ENCODE measurements at places on chromosomes 16 and 17. TPM values are rescaled to one million over a fixed set of nuclear protein-coding genes. Genes with fewer than 3 reads are reported as not detected.
A peak's percentile ranks its signal among the peaks of the same experiment; 100 is the strongest.

The ENGASE gene
- 122 TPM for total RNA-seq

The PIPOX gene
- total RNA-seq = 15.0 TPM

The CDK5R1 gene
- 7.2 TPM for total RNA-seq

The TNFRSF17 gene
- 6.3 TPM for total RNA-seq

The CCL1 gene
- total RNA-seq = not detected

The CRYBA1 gene
- total RNA-seq = not detected

The CNGB1 gene
- not detected for total RNA-seq

The CCL16 gene
- total RNA-seq = not detected

The LRRC75A gene
- total RNA-seq = 3.4 TPM

The CCL17 gene
- total RNA-seq = not detected

The DNAH9 gene
- not detected for total RNA-seq

The ASB16 gene
- not detected for total RNA-seq

- no peaks in the 10 kb centered on the region for H3K4me1 ChIP-seq
- no peak overlapping the region for H3K27ac ChIP-seq
- DNase-seq = no peak
- no peaks in the 10 kb centered on the region for H3K27me3 ChIP-seq
These were observed 25.5 kb upstream of the TBX4 start for GRCh38 chr17:61426482-61427304.

GRCh38 chr16:27646806-27647205 lies 96.9 kb downstream of the KATNIP start:
- no peaks in the 10 kb centered on the region for H3K27me3 ChIP-seq
- H3K4me1 ChIP-seq = no peaks in the 10 kb centered on the region
- H3K4me3 ChIP-seq = no peak overlapping the region
- no peak overlapping the region for H3K27ac ChIP-seq
- no peaks in the 10 kb centered on the region for H3K36me3 ChIP-seq

DNA sequence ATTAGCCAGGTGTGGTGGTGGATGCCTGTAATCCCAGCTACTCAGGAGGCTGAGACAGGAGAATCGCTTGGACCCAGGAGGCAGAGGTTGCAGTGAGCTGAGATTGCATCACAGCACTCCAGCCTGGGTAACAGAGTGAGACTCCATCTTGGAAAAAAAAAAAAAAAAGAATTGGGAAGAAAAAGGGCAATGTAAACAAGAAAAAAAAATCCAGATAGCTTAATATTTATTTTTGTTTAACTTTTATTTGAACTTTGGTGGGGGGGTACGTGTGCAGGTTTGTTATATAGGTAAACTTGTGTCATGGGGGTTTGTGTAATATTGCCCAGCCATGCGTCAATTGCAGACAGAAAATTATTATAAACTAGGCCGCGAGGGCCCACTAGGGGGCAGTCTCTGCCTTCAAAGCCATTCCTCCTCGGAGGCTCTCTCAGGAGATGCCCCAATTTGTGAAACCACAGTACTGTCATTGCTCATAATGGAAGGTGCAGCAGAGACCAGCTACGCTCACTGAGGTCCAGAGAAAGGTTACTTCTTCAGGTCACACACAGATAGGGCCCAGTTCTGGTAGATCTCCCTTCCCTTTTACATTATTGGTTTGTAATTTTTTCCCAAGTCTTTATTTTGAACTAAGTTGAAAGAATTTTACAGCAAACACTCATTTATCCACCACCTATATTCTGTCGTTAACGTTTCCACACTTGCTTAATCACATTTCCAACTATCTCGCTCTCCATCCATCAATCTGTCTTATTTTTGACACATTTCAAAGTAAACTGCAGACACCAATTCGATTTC lies 206.2 kb downstream of the PRKCB start:
- no peaks in the 10 kb centered on the region for H3K27me3 ChIP-seq
- H3K36me3 ChIP-seq = peaks cover 85% of the 10 kb centered on the region
- DNase-seq = peak; percentile 79
- H3K4me3 ChIP-seq = no peak overlapping the region
- no peaks in the 10 kb centered on the region for H3K4me1 ChIP-seq

DNA sequence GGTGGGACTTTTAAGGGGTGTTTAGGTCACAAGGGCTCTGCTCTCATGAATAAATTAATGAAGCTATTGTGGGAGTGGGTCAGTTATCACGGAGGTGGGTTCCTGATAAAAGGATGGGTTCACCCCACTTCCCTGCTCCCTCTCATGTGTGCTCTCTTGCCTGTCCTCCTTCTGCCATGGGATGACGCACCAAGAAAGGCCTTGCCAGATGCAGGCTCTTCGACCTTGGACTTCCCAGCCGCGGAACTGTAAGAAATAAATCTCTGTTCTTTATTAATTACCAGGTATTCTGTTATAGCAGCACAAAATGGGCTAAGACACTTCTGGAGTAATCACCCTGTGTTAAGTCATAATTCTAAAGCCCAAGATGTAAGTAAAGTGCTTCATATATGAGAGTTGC lies 141.5 kb downstream of the ASIC2 start:
- H3K27ac ChIP-seq = no peak overlapping the region
- H3K36me3 ChIP-seq = no peaks in the 10 kb centered on the region
- H3K4me1 ChIP-seq = no peaks in the 10 kb centered on the region
- no peaks in the 10 kb centered on the region for H3K27me3 ChIP-seq

DNA sequence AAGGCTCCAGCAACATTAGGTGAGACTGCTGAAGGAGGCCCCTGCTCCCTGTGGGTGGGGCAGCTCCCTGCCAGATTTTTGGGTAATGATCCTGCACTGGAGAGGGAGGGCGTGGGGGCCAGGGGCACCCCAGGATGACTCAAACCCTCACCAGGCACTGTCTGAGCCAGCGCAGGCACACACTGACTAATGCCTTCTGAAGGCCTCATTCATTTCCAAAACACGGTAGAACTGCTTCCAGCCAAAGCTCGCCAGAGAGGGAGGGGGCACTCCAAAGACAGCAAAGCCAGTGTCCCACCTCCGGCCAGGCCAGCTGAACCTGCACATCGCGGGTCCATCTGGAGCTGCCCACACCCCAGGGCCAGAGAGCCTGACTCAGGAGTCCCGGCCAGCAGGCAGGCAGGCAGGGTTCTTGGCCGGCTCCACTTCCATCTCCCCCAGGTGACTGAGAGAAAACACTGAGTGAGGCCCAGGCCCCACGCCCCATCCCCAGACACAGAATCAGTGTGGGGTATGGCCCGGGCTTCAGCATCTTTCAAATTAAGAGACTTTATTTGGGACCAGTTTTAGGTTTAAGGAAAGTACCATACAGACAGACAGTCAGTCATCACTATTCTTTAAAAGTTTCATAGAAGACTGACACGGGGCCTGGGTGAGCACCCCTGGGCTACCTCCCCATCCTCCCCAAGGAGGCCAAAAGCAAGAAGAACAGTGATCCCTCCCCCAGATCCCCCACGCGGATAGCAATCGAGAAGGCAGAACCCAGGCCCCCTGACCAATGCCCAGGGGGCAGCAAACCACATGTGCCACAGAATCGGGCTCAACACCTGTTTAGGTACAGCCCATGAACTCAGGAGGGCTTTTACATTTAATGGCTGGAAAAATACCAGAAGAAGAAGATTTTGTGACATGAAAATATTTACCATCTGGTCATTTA lies 2.3 kb downstream of the PIEZO1 start:
- no peaks in the 10 kb centered on the region for H3K36me3 ChIP-seq
- peak; percentile 50 for DNase-seq
- H3K27me3 ChIP-seq = no peaks in the 10 kb centered on the region
- peaks cover 52% of the 10 kb centered on the region for H3K4me1 ChIP-seq
- peak overlapping the region; percentile 72 for H3K27ac ChIP-seq

DNA sequence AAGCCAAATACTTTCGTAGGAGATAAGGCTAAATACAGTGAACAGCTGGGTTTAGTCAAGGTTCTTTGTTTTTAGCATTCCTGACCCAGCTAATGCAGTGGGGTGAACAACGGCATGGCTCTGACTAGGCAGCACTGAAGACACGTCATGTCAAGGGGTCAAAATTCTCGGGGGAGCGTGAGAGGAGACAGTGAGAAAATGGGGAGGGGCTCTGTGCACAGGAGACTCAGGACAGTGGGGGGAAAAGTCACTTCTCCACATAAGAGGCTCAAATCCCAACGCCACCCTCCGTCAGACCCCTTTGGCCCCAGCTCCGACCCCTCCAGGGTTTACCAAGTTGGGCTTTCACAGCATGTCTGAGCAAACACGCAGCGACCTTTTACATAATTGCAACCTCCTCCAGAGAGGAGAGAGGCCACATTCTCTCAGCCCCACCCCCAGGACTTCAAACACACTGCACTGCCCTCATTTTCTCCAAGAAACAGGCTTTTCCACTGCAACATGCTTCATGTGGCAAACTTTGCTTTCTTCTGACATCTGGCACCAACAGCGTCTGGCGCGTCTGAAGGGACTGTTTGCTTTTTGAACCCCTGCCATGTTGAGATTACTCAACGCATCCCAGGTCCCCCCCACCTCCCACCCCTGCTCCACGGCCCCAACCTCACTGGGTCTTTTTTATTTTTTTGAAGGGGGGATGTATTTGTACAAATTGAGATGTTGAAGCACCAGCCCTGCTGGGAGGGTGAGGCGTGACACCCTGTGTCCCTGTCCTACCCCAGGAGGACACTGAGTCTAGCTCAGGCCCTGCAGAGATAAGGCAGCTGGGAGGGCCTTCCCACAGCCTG lies 30.0 kb downstream of the AXIN2 start:
- H3K36me3 ChIP-seq = no peaks in the 10 kb centered on the region
- no peaks in the 10 kb centered on the region for H3K27me3 ChIP-seq
- no peak overlapping the region for H3K27ac ChIP-seq
- H3K4me3 ChIP-seq = no peak overlapping the region

GRCh38 chr17:75124041-75124818 lies 7.3 kb downstream of the NT5C start:
- no peak for DNase-seq
- H3K27me3 ChIP-seq = no peaks in the 10 kb centered on the region
- peaks cover 26% of the 10 kb centered on the region for H3K4me1 ChIP-seq
- H3K36me3 ChIP-seq = peaks cover 1% of the 10 kb centered on the region
- H3K4me3 ChIP-seq = no peak overlapping the region

- H3K36me3 ChIP-seq = no peaks in the 10 kb centered on the region
- DNase-seq = peak; percentile 72
- H3K4me3 ChIP-seq = no peak overlapping the region
- peaks cover 23% of the 10 kb centered on the region for H3K27me3 ChIP-seq
- H3K4me1 ChIP-seq = peaks cover 8% of the 10 kb centered on the region
These were observed 5.3 kb upstream of the CAVIN1 start for GRCh38 chr17:42428141-42428944.

GRCh38 chr17:8922451-8922850 lies 43.1 kb downstream of the PIK3R5 start:
- H3K4me1 ChIP-seq = no peaks in the 10 kb centered on the region
- no peak overlapping the region for H3K4me3 ChIP-seq
- DNase-seq = no peak
- no peaks in the 10 kb centered on the region for H3K27me3 ChIP-seq

GRCh38 chr17:44604768-44605485 lies 47.6 kb downstream of the FZD2 start:
- peaks cover 2% of the 10 kb centered on the region for H3K27me3 ChIP-seq
- H3K27ac ChIP-seq = no peak overlapping the region
- no peaks in the 10 kb centered on the region for H3K36me3 ChIP-seq
- no peaks in the 10 kb centered on the region for H3K4me1 ChIP-seq
- no peak for DNase-seq

DNA sequence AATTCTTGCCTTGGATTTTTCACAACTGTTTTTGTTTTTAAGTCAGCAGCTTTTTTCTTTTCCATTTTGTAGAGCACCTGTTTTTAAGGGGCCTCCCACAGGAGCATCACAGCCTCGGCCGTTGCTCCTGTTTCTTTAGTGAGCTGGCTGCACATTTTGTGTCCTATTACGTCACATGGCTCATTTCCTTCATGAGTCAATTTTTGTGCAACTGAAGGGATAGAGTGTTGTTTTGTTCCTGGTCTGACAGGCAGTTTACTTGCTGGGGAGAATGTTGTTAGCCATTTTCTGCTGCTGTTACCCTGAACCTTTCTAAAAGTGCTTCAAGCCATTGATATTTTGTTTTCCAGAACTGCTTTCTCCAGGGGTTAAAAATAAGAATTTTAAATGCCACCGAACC lies 45.0 kb upstream of the CRISPLD2 start:
- peaks cover 79% of the 10 kb centered on the region for H3K36me3 ChIP-seq
- no peaks in the 10 kb centered on the region for H3K4me1 ChIP-seq
- H3K27me3 ChIP-seq = no peaks in the 10 kb centered on the region
- H3K27ac ChIP-seq = no peak overlapping the region
- DNase-seq = no peak

- no peaks in the 10 kb centered on the region for H3K4me1 ChIP-seq
- H3K4me3 ChIP-seq = no peak overlapping the region
- no peak for DNase-seq
- no peaks in the 10 kb centered on the region for H3K27me3 ChIP-seq
- no peak overlapping the region for H3K27ac ChIP-seq
These were observed 7.4 kb downstream of the SSTR5 start for GRCh38 chr16:1079786-1080525.

DNA sequence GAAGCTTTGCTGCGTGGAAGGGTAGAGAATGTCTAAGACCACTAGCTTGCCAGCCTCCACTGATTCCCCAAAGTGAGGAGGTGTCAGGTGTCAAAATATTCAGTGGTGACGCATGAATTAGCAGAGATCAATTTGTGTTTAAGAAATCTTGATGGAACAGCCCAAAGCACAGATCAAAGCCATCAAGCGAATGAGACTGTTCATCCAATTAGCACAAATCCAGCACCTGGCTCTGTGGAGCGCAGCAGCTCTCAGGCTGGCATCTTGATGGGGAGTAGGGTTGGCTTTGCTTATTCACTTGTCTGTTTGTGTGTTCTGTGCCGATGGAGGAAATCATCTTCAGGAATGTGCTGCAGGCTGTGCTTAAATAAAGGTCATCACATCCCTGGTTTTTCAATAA lies 456.8 kb upstream of the CCL2 start:
- no peaks in the 10 kb centered on the region for H3K36me3 ChIP-seq
- H3K27me3 ChIP-seq = no peaks in the 10 kb centered on the region
- no peak for DNase-seq
- H3K4me3 ChIP-seq = no peak overlapping the region

- no peak overlapping the region for H3K4me3 ChIP-seq
- peak overlapping the region; percentile 95 for H3K27ac ChIP-seq
- H3K27me3 ChIP-seq = no peaks in the 10 kb centered on the region
- H3K36me3 ChIP-seq = peaks cover 17% of the 10 kb centered on the region
- DNase-seq = no peak
These were observed 15.7 kb downstream of the FAM117A start for GRCh38 chr17:49748223-49748622.

DNA sequence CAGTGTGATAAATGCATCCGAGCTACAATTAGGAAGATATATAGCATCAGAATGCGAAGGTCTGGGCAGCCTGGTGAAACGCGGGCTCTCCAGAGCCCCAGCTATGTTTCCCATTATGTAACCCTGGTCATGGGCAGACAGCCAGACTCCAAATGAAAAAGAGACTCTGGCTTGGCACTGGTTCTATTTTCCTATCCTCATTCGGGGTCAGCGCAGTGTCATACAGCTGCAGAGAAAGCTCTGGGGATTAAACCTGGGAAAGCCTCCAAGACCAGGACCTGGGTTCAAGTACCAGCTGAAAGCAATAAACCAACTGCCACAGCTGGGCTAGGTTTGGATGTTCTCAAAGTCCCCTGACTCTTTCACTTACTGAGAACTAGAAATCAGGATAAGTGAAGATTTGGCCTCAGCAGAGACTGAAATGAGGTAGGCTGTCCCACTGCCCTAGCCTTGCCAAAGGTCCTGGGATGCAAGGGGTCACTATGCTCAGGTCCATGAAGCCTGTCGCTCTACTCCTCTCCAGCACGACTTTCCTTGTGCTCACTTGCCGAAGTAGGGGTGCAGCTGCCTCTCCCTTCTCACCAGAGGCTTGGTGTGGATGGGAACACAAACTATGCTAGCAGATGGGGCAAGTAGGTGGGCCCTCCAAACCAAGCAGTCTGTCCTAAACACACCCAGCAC lies 123.8 kb downstream of the SMG6 start:
- H3K27ac ChIP-seq = no peak overlapping the region
- no peaks in the 10 kb centered on the region for H3K36me3 ChIP-seq
- no peaks in the 10 kb centered on the region for H3K4me1 ChIP-seq
- no peaks in the 10 kb centered on the region for H3K27me3 ChIP-seq
- DNase-seq = no peak

Data from B cell (primary cell).